Common myeloid progenitor, CD34-positive (primary cell): ENCODE measurements at places on chromosomes 4 and X.

- no peak overlapping the region for H3K27ac ChIP-seq
- H3K36me3 ChIP-seq, result no peaks in the 10 kb centered on the region
- peaks cover 18% of the 10 kb centered on the region for H3K4me1 ChIP-seq
- no peaks in the 10 kb centered on the region for H3K27me3 ChIP-seq
- no peak overlapping the region for H3K4me3 ChIP-seq
Measured at GRCh38 chr4:67885762-67886161, 2.0 kb upstream of the TMPRSS11D start.

- peak overlapping the region; percentile 25 for H3K27ac ChIP-seq
- H3K4me3 ChIP-seq, result no peak overlapping the region
- H3K36me3 ChIP-seq, result no peaks in the 10 kb centered on the region
- H3K27me3 ChIP-seq, result no peaks in the 10 kb centered on the region
- peaks cover 88% of the 10 kb centered on the region for H3K4me1 ChIP-seq
Measured at GRCh38 chr4:87015416-87015815, 80.6 kb downstream of the AFF1 start.

GRCh38 chr4:122689972-122690371, 42.5 kb upstream of the BBS12 start:
- no peak overlapping the region for H3K4me3 ChIP-seq
- DNase-seq, result no peak
- H3K4me1 ChIP-seq, result no peaks in the 10 kb centered on the region
- no peaks in the 10 kb centered on the region for H3K36me3 ChIP-seq

DNA sequence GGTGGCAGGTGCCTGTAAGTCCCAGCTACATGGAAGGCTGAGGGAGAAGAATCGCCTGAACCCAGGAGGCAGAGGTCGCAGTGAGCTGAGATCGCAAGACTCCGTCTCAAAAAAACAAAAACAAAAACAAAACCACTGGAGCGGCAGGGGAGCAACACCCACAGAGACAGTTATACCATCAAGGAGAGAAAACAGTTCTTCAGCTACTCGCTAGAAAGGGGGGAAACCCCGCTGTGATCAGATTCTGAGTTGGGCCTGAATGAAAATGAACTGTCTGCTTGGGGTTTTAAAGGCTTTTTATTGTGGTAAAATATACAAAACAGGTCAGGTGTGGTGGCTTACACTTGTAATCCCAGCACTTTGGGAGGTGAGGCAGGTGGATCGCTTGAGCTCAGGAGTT, 16.8 kb upstream of the IRAK1 start:
- no peaks in the 10 kb centered on the region for H3K4me1 ChIP-seq
- peaks cover 4% of the 10 kb centered on the region for H3K36me3 ChIP-seq
- H3K4me3 ChIP-seq, result no peak overlapping the region

GRCh38 chr4:8241895-8242696, 27.5 kb upstream of the HTRA3 start:
- DNase-seq, result peak; percentile 83
- H3K27ac ChIP-seq, result no peak overlapping the region
- H3K4me1 ChIP-seq, result peaks cover 20% of the 10 kb centered on the region

DNA sequence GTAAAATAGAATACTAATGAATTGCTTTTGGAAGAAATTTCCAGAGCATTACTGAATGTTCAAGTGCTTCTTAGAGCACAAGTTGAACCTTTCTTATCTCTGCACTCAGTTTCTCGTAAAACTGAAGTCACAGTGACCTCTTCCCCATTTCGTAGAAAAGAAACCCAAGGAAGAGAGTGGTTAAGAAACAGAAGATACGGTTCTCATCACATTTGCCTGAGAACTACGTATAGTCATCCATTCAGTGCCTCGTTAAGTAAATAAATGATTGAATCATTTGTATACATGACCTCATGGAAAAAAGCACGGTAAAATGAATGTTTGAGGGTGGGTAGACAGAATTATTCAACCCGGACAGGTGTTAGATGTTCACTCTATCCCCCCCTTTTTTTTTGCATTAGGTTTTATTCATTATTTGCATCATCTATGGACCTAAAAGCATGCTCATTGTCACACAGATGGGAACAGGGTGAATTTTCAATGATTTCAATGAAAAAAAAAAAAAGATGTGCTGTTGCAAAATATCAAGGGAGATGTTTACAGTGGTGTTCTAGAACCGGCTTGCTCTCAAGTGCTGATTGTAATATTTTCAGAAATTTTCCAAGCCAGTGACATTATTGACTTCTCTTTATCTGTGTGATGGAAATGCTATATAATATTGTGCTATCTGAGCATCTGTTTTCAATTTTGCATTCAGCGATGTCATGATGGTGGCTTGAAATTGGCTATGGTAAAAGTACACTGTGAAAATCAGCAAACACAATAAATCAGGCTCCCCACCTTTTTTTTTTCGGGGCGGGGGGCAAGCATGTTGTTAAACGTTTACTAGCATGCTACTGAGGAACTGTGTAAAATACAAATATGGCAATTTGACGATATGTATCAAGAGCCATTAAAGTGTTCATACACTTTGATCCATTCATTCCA, 4.3 kb downstream of the RHOH start:
- H3K36me3 ChIP-seq, result no peaks in the 10 kb centered on the region
- no peaks in the 10 kb centered on the region for H3K27me3 ChIP-seq
- peak overlapping the region; percentile 95 for H3K27ac ChIP-seq
- H3K4me3 ChIP-seq, result peak overlapping the region; percentile 91
- DNase-seq, result no peak

GRCh38 chr4:182978152-182978827, 61.1 kb upstream of the DCTD start:
- DNase-seq, result no peak
- H3K36me3 ChIP-seq, result no peaks in the 10 kb centered on the region
- no peak overlapping the region for H3K27ac ChIP-seq
- H3K27me3 ChIP-seq, result no peaks in the 10 kb centered on the region
- peaks cover 9% of the 10 kb centered on the region for H3K4me1 ChIP-seq
- no peak overlapping the region for H3K4me3 ChIP-seq

DNA sequence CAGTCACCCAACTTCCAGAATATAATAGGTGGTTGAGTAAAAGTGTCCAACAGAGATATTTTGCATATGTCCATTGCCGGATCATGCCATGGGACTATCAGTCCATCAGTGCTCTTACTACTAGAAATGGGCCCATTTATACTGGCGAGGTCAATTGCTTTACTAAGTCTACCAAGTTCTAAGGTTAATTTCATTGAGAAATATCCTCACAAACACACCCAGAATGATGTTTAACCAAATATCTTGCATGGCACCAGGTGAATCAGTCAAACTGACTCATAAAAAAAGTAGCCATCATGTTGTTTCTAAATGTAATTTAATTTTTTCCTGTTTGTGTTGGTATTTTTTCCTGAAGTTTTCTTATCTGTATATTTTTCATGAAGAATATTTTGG, 1217.0 kb downstream of the RAPGEF2 start:
- no peak overlapping the region for H3K27ac ChIP-seq
- no peak overlapping the region for H3K4me3 ChIP-seq
- no peaks in the 10 kb centered on the region for H3K36me3 ChIP-seq
- H3K27me3 ChIP-seq, result no peaks in the 10 kb centered on the region
- no peaks in the 10 kb centered on the region for H3K4me1 ChIP-seq
- no peak for DNase-seq

DNA sequence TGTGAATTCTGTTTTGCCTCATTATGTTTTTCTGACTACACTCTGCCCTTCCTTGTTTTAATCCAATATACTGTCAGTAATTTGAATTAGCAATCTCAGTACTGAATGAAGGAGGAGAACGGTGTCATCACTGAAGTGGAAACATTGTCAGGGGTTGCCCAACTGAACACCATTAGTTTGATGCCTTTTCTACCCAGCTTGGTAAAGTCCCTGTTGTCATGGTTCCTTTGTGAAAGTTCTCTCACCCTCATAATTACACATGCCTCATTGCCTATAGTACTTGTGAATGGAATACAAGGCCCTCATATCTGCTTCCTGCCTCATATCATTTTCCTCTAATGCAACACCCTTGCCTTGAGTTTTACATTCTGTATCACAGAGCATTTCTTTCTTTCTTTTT, 76.9 kb downstream of the RRAGB start:
- no peaks in the 10 kb centered on the region for H3K27me3 ChIP-seq
- DNase-seq, result no peak
- no peaks in the 10 kb centered on the region for H3K36me3 ChIP-seq
- no peaks in the 10 kb centered on the region for H3K4me1 ChIP-seq
- H3K4me3 ChIP-seq, result no peak overlapping the region

DNA sequence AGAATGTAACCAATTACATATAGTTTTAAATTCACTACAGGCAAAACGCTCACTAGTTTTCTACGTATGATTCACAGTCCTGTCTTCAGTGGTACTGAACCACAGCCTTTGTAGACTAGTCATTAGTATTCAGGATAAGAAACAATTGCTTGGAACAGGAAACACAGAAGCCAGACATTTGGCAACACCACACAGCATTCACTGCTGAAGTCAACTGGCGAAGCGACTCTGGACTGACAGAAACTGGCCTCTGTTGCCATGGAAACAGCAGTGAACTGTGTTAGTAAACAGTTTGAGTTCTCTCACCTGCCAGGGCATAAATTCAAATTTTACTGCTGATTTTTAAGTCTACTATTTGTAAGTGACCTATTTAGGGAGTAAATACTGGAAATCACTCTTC, 57.6 kb downstream of the MAPK10 start:
- no peak overlapping the region for H3K27ac ChIP-seq
- peak; percentile 10 for DNase-seq
- H3K4me3 ChIP-seq, result no peak overlapping the region
- H3K36me3 ChIP-seq, result no peaks in the 10 kb centered on the region
- peaks cover 4% of the 10 kb centered on the region for H3K4me1 ChIP-seq

- H3K27me3 ChIP-seq, result no peaks in the 10 kb centered on the region
- H3K27ac ChIP-seq, result no peak overlapping the region
- H3K4me3 ChIP-seq, result no peak overlapping the region
- DNase-seq, result no peak
- no peaks in the 10 kb centered on the region for H3K36me3 ChIP-seq
Measured at GRCh38 chr4:179927473-179927872, 2315.7 kb upstream of the TENM3 start.

GRCh38 chr4:8133897-8134563, 24.6 kb downstream of the ABLIM2 start:
- peaks cover 6% of the 10 kb centered on the region for H3K4me1 ChIP-seq
- H3K36me3 ChIP-seq, result no peaks in the 10 kb centered on the region
- H3K27ac ChIP-seq, result no peak overlapping the region
- peaks cover 38% of the 10 kb centered on the region for H3K27me3 ChIP-seq
- H3K4me3 ChIP-seq, result no peak overlapping the region

GRCh38 chr4:33104273-33104672, 2384.1 kb downstream of the PCDH7 start:
- no peak overlapping the region for H3K4me3 ChIP-seq
- no peaks in the 10 kb centered on the region for H3K4me1 ChIP-seq
- no peak overlapping the region for H3K27ac ChIP-seq

- no peak overlapping the region for H3K27ac ChIP-seq
- peaks cover 4% of the 10 kb centered on the region for H3K36me3 ChIP-seq
- no peak overlapping the region for H3K4me3 ChIP-seq
- DNase-seq, result no peak
Measured at GRCh38 chrX:13774696-13775095, 40.1 kb downstream of the OFD1 start.

DNA sequence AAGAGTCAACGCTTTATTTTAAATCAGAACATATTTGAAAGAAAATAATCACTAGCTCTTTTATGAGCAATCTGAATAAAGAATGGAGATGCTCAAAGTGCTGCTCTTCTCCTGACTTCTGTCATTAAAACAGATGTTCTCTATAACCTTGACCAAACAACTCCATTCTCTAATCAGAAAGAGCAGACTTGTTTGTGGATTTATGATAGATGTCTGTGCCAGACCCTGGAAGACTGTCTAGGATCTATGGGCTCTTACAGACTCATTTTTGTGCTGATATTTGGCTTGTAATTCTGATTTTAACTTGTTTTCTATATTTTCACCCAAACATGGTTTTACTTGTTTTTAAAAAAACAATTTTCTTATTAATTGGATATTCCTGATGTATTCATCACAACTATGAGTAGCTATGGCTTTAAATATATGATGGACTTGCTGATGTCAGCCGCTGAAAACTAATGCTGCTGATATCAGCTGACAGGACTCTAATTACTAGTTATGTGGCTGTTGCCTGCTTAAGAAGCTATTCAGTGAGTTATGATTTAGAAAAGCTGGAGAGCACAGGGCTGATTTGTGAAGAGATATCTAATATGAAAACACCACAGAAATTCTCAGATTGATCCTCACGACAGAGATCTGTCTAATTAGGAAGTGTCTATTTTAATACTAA, 31.6 kb upstream of the MAML3 start:
- H3K4me3 ChIP-seq, result no peak overlapping the region
- H3K27me3 ChIP-seq, result no peaks in the 10 kb centered on the region
- no peak overlapping the region for H3K27ac ChIP-seq
- no peaks in the 10 kb centered on the region for H3K4me1 ChIP-seq
- no peaks in the 10 kb centered on the region for H3K36me3 ChIP-seq
- no peak for DNase-seq

- H3K27ac ChIP-seq, result peak overlapping the region; percentile 96
- peaks cover 73% of the 10 kb centered on the region for H3K4me1 ChIP-seq
- peak overlapping the region; percentile 61 for H3K4me3 ChIP-seq
- H3K27me3 ChIP-seq, result no peaks in the 10 kb centered on the region
Measured at GRCh38 chr4:10117359-10118047, 904 bp upstream of the WDR1 start.

DNA sequence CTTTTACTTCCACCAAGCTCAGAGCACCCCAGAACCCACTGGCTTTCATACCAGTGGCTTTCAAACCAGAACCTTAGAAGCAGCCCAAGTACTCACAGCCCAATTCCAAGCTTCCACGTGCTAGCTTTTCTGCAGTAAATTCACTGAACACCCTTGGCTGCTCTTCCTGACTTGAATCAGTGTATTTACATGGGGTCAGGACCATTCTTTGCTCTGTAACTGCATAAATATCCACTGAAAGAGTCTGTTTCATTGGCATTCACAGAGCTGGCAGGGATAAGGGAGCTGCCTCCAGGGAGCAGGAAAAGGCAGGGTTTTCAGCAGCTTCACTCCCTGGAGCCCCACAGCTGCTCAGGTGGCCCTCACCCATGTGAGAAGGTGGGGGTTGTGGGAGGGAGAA, 43.8 kb downstream of the RAI2 start:
- H3K27me3 ChIP-seq, result no peaks in the 10 kb centered on the region
- H3K36me3 ChIP-seq, result no peaks in the 10 kb centered on the region
- DNase-seq, result no peak
- H3K4me3 ChIP-seq, result no peak overlapping the region
- H3K27ac ChIP-seq, result no peak overlapping the region
- no peaks in the 10 kb centered on the region for H3K4me1 ChIP-seq

DNA sequence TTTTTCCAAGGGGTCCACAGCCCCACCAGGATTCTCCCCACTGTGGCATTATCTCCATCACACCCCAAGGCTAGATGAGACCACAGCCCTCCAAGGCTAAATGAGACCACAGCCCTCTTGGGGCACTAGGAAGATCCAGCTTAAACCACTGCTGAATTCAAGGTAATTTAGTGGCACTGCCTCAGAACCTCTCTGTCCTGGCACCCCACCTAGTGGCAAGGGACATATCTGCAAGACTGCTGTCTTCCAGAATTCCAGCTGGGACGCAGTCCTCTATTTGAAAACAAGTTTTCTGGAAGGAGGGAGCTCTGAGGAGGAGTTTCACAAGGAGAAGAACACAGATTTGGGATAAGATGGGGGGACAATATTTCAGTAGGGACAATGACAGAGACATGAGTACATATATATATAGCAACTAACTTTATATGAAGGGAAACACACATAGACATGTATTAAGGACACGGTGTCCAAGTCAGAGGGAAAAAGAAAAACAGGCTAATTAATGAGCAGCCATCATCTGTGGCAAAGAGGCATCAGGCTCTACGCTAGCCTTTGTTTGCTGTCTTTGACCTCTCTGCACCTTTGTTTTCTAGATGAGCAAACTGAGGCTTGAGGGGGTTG, 9.3 kb downstream of the CETN2 start:
- no peaks in the 10 kb centered on the region for H3K36me3 ChIP-seq
- H3K27ac ChIP-seq, result no peak overlapping the region
- no peak overlapping the region for H3K4me3 ChIP-seq
- DNase-seq, result peak; percentile 12
